A673 (cell line): ENCODE measurements at places on chromosomes 6 and 20. TPM values are rescaled to one million over a fixed set of nuclear protein-coding genes. Genes with fewer than 3 reads are reported as not detected.

Gene STX11
- 0.20 and 0.30 TPM in 2 replicates for total RNA-seq

Gene C6orf15
- total RNA-seq = not detected in 2 replicates

Gene HSPA12B
- total RNA-seq = not detected in 2 replicates

GRCh38 chr6:168370310-168370991 is 50.9 kb upstream of the DACT2 start:
- no peak overlapping the region for H3K27ac ChIP-seq
- H3K36me3 ChIP-seq = no peaks in the 10 kb centered on the region
- peak; percentile 78 for DNase-seq
- no peak overlapping the region for H3K4me3 ChIP-seq
- peaks cover 4% of the 10 kb centered on the region for H3K4me1 ChIP-seq

Gene TXLNB
- not detected in 2 replicates for total RNA-seq

DNA sequence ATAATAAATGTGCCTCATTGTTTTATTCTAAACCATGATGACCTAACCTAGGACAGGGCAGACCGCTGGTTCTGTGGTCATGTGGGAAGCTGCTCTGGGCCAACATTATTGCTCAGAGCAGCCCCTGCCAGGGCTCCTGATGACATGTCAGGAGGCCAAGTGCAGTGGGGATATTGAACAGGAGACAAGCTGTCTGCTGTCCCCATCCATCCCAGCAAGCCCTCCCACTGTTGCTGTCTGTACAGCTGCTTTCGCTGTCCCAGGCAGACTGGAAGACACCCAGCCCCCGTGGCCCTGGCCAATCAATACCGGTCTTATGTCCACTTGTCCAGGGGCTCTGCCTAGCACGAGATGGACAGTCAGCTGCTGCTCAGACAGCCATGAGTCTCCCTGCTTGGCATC is 43.2 kb upstream of the FNDC1 start:
- H3K27me3 ChIP-seq = no peaks in the 10 kb centered on the region
- H3K4me1 ChIP-seq = no peaks in the 10 kb centered on the region
- no peak overlapping the region for H3K27ac ChIP-seq
- H3K36me3 ChIP-seq = no peaks in the 10 kb centered on the region
- no peak overlapping the region for H3K4me3 ChIP-seq

Gene ENPP3
- 0.45 and 0.63 TPM in 2 replicates for total RNA-seq

DNA sequence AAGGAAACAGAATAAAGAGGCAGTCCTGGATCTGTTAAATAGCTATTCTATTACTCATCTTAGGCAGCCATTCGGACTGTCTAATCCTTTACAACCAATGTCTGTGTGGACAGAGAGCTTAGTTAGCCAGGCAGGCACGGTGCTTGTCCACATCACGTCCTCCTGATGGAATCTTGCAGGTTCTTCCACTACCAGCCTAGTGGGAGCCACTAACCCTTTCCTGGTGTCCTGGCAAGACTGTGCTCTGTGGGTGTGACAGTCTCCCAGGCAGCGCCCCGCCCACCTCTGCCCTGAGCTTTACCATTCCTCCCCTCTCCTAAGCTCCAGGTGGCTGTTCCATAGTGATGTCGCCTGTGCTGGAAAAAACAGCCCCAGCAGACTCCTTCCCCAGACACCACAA is 78.3 kb upstream of the CLDN20 start:
- H3K4me3 ChIP-seq = no peak overlapping the region
- H3K36me3 ChIP-seq = no peaks in the 10 kb centered on the region
- H3K4me1 ChIP-seq = peaks cover 44% of the 10 kb centered on the region
- no peaks in the 10 kb centered on the region for H3K27me3 ChIP-seq

- no peaks in the 10 kb centered on the region for H3K36me3 ChIP-seq
- no peak for DNase-seq
- no peak within 1 kb of the TSS for H3K27ac ChIP-seq
- no peaks in the 10 kb centered on the region for H3K27me3 ChIP-seq
- no peak within 1 kb of the TSS for H3K4me3 ChIP-seq
Measured at GRCh38 chr6:36697481-36697903, at the start of gene RAB44. Gene RAB44 (plus strand): TSS chr6:36697826. CDS start chr6:36704236, 6,410 bp downstream.

GRCh38 chr6:102223942-102224341 is 830.4 kb downstream of the GRIK2 start:
- H3K4me3 ChIP-seq = no peak overlapping the region
- H3K4me1 ChIP-seq = no peaks in the 10 kb centered on the region
- no peaks in the 10 kb centered on the region for H3K27me3 ChIP-seq
- no peaks in the 10 kb centered on the region for H3K36me3 ChIP-seq
- no peak for DNase-seq
